ENCODE measurements at places on chromosomes 4 and X.

- DNase-seq: no peak
Measured at GRCh38 chr4:159312236-159312635, 209.4 kb downstream of the RAPGEF2 start.

DNA sequence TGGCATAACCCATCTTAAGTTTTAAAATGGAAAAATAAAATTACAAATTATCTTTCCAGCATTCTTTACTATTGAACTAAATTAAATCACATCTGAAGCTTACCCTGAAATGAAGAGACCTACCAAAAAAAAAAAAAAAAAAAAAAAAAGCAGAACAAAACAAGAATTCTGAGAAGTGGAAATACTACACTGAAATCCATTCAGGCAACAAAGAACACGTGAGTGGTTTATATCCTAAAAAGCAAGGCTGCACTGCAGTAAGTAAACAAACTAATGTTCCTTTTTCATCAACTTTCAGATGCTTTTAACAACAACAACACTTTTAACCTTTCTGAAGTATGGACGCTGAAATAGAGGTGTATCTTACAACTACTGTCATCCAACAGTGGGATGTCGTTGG, 7.5 kb downstream of the FRYL start:
- no peak for DNase-seq

DNA sequence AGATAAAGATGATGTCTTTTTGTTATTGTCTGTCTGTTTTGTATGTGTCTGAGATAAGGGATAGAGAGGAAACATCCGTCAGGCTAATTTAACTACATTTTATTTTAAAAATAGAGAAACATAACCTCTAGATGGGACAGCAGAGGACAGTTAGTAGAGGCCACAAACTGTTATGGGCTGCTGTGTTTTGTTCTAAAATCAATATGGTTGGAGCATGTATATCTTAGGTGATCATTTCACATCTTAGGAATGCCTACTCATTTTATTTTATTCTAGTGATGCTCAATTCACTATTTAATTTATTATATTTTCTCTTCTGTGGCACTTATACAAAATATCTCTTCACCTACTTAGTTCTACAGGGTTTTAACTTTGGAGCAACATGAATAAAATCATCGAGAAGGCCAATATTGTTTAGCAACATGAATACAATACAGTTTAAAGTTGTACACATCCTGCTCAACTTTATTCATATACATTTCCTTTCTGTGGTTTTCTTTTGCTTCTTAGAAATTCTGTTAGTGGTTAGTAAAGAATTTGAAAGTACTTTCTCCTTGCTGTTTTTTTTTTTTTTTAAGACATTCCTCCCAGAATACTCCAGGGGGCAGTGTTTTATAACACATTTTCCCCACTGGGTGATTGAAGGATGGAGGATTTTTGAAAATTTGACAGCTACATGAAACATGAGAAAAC, 392.9 kb downstream of the UNC5C start:
- DNase-seq: no peak

GRCh38 chr4:169144061-169144600, 126.6 kb downstream of the SH3RF1 start:
- DNase-seq: no peak

GRCh38 chrX:8288590-8288989, 117.5 kb upstream of the VCX2 start:
- DNase-seq: no peak

GRCh38 chr4:17009871-17010367, 111.5 kb upstream of the LDB2 start:
- DNase-seq: no peak

DNA sequence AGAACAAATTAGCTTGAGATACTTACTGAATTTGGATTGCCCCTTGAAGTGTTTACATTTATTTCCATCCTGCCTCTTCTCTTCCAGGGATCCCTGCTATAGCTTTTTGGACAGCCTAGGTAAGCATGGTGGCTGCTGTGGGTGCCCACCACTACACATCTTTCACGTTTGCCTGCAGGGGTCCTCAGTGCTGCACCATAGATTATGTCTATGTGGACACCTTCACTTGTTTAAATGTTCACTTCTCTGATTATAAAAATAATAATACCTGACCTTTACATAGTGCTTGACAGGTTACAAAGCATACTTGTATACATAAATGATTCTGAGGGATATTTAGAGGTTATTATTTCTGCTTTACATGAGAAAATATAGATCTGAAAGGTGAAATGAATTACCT, 67.9 kb upstream of the SLC4A4 start:
- DNase-seq: peak; percentile 59

GRCh38 chrX:142299406-142299805, 94.3 kb upstream of the MAGEC2 start:
- DNase-seq: no peak

DNA sequence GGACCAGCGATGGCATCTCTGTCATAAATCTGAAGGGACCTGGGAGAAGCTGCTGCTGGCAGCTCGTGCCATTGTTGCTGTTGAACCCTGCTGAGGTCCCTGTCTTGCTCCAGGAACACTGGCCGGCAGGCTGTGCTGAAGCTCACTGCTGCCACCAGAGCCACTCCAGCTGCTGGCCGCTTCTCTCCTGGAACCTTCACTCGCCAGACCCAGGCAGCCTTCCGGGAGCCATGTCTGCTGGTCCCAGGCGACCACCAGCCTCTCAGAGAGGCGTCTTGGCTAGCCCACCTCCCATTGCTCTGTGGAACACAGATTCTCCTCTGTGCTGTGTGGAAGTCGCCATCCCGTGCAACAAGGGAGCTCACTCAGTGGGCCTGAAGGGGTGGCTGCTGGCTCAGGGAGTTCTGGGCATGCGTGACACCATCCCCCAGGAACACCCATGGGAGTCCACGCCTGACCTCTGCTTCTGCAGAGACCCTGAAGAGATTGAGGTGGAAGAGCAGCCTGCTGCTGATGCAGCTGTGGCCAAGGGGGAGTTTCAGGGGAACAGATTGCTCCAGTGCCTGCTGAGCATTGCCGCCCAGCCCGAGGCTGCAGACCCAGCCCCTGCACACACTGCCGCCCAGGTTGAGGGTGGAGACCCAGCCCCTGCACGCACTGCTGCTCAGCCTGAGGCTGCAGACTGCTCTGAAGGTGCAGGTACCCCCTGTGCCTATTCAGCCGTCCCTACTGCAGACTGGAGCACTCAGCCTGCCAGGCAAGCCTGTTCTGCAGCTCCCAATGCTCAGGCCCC, 33.1 kb upstream of the CYP4V2 start:
- DNase-seq: no peak

- no peak for DNase-seq
Measured at GRCh38 chr4:52869196-52869595, 7.1 kb downstream of the RASL11B start.

- no peak for DNase-seq
Measured at GRCh38 chr4:154390324-154390723, 101.3 kb downstream of the DCHS2 start.

DNA sequence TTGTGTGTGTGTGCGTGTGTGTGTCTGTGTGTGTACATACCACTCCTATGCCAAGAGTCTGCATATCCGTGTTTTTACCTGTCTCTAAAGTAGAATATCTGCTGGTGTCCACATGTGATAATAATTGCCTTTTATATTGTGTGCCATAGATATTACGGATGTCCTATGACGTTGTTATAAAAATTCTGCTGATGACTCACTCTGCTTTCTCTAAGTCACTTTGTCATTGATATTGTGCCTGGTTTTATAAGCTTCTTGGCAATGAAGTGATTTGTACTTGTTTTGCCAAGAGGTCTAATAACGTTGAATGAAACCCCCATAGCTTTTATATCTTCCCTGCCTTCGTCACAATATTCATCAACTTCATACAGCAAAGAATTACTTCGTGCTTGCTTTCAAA, 102.6 kb upstream of the C1GALT1C1 start:
- DNase-seq: no peak

GRCh38 chrX:134684956-134685355, 26.7 kb upstream of the PLAC1 start:
- DNase-seq: no peak

DNA sequence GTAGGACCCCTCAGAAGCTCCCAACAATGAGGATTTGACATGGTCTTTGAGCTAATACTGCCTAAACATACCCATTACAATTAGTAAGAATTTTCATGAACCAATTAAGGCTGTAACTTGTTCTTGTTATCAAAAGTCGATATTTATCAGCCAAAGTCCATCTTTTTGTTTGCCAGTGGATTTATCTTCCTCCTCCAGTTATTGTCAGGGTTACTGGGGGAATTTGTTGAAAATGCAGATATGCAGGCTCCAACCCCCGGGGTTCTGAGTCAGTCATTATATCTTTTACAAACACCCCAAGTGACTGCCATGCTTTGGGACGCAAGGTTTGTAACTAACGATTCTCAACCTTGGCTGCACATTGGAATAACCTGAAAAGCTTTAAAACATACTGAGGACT, 338.8 kb upstream of the PPARGC1A start:
- DNase-seq: no peak

- no peak for DNase-seq
Measured at GRCh38 chr4:165723051-165723795, 149.8 kb upstream of the TLL1 start.

GRCh38 chr4:39571054-39571453, 43.8 kb upstream of the UGDH start:
- DNase-seq: no peak

DNA sequence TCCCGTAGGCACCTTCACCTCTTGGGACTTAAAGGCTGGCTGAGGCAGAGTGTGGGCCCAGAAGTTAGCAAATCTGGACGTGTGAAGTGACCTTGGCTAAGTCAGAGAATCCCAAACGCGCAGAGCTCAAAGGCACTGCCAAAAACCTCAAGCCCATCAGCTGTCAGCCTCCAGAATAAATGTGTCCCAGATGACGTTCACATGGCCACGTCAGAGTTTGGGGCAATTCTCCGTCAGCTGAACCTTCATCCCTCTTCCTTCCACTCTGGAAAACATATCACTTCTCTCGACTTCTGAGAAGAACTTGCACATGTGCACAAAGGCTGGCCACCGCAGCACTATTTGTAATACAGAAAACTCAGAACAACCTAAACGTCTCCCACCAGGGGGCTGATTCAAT, 35.7 kb upstream of the APLN start:
- no peak for DNase-seq

- DNase-seq: no peak
Measured at GRCh38 chrX:25191403-25191802, 175.6 kb upstream of the ARX start.

GRCh38 chrX:24732766-24733500, 39.2 kb downstream of the POLA1 start:
- no peak for DNase-seq

DNA sequence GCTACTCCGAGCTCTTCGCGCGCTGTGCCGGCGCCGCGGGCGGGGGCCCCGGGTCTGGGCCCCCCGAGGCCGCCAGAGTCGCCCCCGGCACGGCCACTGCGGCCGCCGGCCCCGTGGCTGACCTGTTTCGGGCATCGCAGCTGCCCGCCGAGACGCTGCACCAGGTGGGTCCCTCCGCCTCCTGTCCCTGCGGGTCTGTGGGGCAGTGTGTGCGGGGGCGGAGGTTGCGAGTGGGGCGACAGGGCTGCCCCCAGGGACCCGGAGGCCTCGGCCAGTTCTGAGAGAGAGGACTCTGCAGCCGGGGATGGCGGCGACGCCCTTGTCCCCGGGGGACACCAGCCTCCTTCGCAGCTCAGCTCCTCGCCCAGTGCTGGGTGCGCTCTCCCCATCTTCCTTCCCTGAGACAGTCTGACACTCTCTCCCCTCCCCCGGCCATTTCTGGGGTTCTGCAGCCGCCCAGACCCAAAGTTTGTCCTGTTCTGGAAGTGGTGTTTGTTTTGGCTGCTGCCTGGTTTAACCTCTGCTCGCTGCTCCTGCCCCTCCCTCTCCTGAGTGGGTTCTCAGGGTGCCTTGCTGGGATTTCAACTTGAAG, 609 bp downstream of the REPS2 start:
- peak; percentile 58 for DNase-seq

GRCh38 chr4:25345744-25346143, 31.3 kb upstream of the ANAPC4 start:
- no peak for DNase-seq

- DNase-seq: no peak
Measured at GRCh38 chr4:3530663-3531254, 1.5 kb downstream of the LRPAP1 start.

- DNase-seq: no peak
Measured at GRCh38 chr4:34502086-34502485, 1742.2 kb downstream of the ARAP2 start.

- DNase-seq: no peak
Measured at GRCh38 chrX:78650906-78651437, 8.2 kb downstream of the RTL3 start.

DNA sequence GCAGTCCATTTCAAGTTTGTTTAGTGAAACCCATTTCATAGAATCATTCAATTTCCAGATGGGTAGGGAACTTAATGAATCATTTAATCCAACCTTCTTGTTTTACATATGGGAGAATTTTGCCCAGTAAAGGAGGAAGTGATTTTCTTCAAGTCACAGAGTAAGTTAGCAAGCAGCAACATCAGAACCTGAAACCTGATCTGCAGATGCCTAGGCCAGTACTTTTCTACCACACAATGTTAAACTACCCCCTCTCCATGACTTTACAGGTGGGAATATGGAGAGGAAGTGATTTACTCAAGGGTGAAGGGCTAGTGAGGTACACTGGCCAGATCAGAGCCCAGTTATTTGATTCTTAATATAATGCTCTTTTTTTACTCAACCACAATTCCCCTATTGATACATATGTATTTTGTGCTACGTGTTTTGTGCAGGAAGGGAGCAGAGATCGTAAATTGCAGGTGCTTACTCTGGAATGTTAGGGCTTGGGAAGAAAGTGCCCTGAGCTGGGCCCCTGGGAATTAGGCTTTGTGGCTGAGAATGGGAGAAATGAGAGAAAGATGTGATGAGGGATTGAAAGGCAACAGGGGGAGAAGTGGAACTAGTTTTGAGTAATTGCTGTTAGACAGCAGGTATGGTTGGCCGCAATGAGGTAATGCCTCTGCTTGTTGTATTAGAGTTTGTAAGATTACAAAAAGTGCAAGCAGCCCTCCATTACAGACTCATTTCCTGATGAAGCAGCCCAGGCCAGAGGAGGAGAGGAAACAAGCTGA, 6.8 kb downstream of the LHFPL1 start:
- DNase-seq: no peak

DNA sequence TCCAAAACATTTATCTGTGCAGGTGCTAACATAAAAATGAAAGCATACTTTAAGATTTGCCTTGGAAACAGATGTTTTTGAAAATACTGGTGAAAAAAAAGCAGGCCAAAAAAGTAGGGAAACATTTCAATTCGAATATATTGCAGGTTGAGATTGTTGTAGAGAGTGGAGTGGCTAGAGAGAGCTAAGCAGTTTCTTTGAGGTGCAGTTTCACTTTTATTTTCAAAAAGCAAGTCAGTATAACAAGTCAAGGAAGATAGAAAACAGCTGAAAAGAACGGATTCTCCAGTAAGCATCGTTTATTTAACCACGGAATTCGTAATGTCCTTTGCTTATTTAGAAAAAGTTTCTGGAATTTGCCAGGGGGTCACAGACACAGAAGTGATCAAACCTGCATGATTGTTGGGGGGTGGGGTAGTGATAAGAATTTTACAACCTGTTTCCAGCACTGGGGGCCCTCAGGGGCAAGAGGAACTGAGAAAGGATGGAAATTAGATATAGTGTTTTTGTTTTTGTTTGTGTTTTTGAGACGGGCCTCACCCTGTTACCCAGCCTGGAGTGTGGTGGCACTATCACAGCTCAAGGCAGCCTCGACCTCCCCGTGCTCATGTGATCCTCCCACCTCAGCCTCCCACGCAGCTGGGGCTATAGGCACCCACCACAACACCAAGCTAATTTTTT, 175.0 kb downstream of the TENM3 start:
- DNase-seq: no peak

- no peak for DNase-seq
Measured at GRCh38 chr4:156255230-156256007, 301.8 kb upstream of the CTSO start.

GRCh38 chrX:127884921-127885320, 167.3 kb downstream of the ACTRT1 start:
- no peak for DNase-seq

- no peak for DNase-seq
Measured at GRCh38 chr4:185305979-185306442, 89.7 kb downstream of the LRP2BP start.

Data from activated CD8-positive, alpha-beta memory T cell treated with anti-CD3 and anti-CD28 coated beads for 24 hours (primary cell).